ENCODE measurements at places on chromosomes 16 and 17.
A peak's percentile ranks its signal among the peaks of the same experiment; 100 is the strongest.

DNA sequence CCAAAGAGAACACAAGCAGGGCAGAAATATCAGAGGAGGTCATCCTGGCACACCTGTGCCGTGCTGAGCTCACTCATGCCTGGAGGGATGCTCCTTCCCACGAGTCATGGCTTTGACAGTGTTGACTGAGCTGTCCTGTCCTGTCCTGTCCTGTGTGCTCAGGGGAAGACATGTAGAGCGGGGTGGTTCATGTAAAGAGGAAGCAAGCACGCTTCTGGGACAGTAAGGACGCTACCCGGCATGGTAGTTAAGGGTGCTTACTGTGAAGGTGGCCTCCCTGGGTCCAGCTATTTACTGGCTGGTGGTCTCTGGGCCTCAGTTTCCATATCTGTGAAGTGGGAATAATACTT, 398 bp downstream of the LGALS9 start:
- no peak for DNase-seq

DNA sequence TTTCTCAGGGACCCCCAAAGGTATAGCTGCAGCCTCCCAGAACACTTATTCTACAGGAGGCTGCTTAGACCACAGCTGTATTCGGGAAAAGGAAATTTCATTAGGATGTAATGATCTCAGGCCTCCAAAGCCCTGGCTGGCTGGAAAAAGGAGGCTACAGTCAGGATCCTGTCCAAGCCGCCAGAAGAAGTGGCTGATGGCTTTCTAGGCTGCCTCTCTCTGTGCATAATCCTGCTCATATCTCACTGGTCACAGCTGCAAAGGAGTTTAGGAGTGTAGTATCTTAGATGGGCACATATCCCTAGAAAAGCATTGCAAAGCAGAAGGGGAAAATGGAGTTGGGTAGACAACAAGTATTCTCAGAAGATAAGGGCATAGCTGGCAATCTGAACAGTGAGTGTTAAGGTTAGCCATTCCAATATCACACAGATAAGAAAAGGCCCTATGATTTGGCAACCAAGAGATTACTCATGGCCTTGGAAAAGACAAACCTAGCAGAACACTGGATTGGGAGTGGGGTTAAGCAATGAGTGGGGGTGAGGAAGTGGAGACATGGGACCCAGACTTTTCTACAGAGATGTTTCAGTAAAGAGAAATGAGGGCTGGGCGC, 26.0 kb upstream of the PRKCA start:
- DNase-seq = peak; percentile 54

- DNase-seq = no peak
Measured at GRCh38 chr16:89748921-89749320, 27.6 kb downstream of the ZNF276 start.

GRCh38 chr17:30191072-30191471, 44.4 kb downstream of the SLC6A4 start:
- DNase-seq = no peak
